Myocyte (in vitro differentiated cells): ENCODE measurements at places on chromosomes 7 and 10. TPM values are rescaled to one million over a fixed set of nuclear protein-coding genes. Genes with fewer than 3 reads are reported as not detected.

The ETV1 gene
- total RNA-seq: 8.9 and 23.7 TPM in 2 replicates

The TET1 gene
- total RNA-seq: 5.2 and 6.0 TPM in 2 replicates

The ADCK2 gene
- 14.4 and 16.0 TPM in 2 replicates for total RNA-seq

The PPP1R17 gene
- not detected in 2 replicates for total RNA-seq

- no peak for DNase-seq
Measured at GRCh38 chr7:1323178-1324027, 90.7 kb downstream of the UNCX start.

GRCh38 chr10:121668314-121669027, 70.2 kb upstream of the FGFR2 start:
- no peak for DNase-seq

GRCh38 chr10:369221-369683, 234.0 kb downstream of the ZMYND11 start:
- no peak for DNase-seq

DNA sequence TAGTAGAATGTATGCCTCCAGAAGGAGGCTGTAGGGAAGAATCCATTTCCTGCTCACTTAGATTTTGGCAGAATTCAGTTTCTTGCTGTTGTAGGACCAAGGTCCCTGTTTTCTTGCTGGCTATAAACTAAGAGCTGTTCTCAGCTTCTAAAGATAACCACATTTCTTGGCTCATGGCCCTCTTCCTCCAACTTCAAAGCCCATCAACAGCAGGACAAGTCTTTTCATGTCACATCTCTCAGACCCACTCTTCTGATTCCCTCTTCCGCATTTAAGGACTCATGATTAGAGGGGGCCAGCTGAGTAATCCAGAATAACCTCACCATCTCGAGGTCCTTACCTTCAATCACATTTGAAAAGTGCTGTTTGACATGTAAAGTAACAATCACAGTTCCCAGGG, 8.2 kb upstream of the LSM8 start:
- peak; percentile 13 for DNase-seq

GRCh38 chr7:128236924-128237586, 4.0 kb upstream of the LEP start:
- peak; percentile 98 for DNase-seq

GRCh38 chr10:93208717-93209464, 135.2 kb downstream of the CYP26A1 start:
- DNase-seq: peak; percentile 34

- DNase-seq: no peak
Measured at GRCh38 chr7:3087243-3087755, 43.6 kb upstream of the CARD11 start.

DNA sequence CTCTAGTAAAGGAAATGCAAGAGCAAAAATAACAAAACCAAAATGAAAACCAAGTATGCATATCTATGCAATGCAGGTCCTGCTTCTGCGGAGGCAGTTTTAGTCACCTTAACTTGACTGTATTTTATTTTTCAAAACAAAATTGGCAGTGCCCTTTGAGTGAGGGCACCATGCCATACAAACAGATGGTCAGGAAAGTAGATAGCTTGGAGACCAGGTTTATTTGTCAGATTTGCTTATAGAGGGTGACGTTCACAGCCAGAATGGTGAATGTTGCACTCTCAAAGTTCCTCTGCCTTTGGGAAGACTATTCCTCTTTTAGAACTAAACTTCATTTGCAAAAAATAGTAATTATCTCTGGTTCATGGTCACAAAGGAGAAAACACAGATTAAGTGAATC, 801.9 kb downstream of the ANKRD7 start:
- DNase-seq: no peak
